ENCODE measurements at places on chromosomes 11 and 22.

- no peak for DNase-seq
Observed at GRCh38 chr11:121522043-121522941, 69.5 kb upstream of the SORL1-AS1 start.

- DNase-seq, result no peak
Observed at GRCh38 chr11:61962213-61963015, 5.0 kb downstream of the FTH1 start.

GRCh38 chr11:47285969-47286770 lies 16.2 kb downstream of the MADD start:
- no peak for DNase-seq

GRCh38 chr11:33704240-33705002 lies 3.8 kb upstream of the C11orf91 start:
- no peak for DNase-seq

DNA sequence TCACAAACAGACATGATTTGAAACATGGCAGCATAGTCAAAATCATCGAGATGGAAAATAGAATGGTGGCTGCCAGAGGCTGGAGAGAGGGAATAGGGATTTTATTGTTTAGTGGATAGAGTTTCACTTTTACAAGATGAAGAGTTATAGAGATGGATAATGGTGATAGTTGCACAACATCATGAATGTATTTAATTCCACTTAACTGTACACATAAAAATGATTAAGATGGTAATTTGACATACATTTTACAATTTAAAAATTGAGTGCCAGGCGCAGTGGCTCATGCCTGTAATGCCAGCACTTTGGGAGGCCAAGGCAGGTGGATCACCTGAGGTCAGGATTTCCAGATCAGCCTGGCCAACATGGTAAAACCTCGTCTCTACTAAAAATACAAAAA lies 21.2 kb downstream of the TTC28 start:
- no peak for DNase-seq

DNA sequence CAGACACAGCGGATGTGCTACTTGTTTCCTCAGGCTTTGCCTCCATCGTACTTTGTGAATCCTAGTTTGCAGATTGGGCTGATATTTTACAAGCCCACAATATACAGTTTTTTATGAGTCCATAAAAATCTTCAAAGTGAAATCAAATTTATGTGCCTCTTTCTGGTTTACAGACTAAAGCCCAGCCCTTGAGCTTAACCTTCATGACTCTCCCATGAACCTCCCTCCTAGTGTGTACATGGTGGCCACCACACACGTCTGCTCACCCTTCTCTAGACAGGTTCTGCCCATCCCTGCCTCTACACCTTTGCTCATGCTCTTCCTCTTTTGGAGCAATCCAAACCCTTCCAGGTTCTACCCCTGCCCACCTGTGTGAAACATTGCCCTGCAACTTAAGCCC lies 129.4 kb downstream of the TENM4 start:
- no peak for DNase-seq

DNA sequence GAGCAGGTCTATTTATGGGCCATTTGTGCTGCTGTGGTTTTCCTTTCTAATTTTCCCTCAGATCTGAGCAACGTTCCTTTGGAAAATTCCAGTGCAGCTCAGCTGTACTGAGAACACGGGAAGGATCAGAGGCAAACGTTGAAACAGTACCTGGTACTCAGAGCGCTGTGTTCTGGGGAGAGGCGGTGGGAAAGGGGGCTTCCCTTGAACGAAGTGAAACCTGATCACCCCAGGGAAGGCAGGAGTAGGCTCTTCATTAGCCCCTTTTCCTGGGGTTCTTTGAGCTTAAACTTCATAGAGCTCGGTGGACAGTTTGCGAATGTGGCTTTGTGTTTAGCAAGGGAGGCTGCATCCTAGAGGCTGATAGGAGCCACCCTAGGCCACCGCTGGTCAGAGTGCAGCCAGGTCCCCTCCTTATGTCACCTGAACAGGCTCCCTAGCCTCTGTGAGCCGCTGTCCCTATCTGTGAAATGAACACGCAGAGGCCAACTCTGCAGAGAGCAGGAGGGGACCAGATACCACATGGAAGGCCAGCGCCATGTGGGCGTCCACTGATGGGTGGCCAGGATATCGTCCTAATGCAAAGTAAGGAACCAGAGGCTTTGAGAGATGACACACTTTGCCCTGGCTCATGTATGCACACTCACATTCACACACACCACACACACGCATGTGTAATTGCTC lies 1464.8 kb downstream of the BRD1 start:
- DNase-seq, result no peak

- DNase-seq, result no peak
Observed at GRCh38 chr11:362642-363442, 6.5 kb upstream of the B4GALNT4 start.

GRCh38 chr22:37862570-37863325 lies 13.5 kb downstream of the EIF3L start:
- DNase-seq, result no peak

- no peak for DNase-seq
Observed at GRCh38 chr11:102407901-102408300, 44.7 kb downstream of the TMEM123 start.

DNA sequence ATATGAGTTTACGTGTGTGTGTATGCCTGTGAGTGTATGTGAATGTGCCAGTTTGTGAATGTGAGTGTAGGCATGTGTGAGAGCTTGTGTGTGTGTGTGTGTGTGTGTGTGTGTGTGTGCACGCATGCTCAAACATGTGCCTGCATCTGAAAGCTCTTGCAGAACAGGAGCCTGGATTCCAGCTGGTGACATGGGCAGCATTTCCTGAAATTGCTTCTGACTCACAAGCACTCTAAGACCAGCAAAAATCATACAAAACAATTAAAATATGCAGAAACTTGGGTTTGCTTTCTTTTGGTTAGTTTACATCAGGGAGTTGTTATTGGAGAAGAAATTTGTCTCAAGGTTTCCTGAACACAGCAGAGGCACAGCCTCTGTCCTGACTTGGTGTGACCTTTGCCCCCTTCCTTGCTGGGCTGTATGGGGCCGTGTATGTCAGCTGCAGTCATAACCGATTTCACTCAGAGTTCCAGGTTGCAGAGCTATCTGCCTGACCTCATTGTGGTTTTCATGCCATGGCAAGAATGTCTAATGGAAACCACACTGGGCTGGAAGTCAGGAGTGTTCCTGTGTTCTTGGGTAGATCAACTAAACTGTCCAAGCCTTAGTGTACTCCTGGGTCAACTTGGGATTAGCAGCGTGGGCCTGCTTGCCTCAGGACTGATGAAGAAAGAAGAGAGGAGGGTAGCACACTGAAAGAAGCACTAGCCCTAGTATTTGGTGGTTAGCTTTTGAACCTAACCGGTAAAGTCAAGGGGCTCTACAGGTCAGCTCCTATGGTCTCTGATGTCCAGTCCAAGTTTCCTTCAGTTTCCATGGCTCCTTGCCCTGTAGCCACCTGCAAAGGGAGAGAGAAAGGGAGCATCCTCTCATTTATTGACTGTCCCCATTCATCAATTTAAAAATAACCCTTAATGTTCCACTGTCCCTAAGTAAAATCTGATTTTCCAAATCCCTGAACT lies 143.7 kb downstream of the SNX19 start:
- DNase-seq, result peak; percentile 90

GRCh38 chr11:92125321-92125720 lies 99.3 kb upstream of the FAT3 start:
- no peak for DNase-seq

- DNase-seq, result no peak
Observed at GRCh38 chr11:133243832-133244231, 288.5 kb downstream of the OPCML start.

DNA sequence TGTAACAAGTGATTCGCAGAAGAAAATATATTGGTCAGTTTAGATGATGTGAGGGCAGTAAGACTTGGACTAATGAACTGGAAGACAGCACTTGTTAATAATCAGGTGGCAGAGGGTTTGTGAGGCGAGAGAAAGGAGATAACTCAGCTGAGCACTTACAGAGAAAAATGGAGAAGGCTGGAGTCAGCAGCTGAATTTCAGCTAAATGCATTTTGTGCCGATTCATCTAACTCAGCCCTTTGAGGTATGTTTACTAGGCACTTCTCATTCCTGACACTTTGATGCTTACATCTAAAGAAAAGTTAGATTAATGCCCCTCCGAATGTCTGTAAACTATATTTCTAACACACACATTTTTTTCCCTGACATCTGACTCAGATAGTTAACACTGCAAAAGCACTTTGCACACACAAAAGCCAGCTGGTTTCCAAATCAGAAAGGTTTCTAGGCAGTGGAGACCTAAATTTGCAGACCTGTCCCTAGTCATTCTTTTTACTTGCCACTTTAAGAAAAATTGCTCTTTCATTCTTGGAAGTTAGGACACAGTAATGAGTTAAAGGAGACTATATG lies 859.5 kb upstream of the CCDC90B start:
- no peak for DNase-seq

DNA sequence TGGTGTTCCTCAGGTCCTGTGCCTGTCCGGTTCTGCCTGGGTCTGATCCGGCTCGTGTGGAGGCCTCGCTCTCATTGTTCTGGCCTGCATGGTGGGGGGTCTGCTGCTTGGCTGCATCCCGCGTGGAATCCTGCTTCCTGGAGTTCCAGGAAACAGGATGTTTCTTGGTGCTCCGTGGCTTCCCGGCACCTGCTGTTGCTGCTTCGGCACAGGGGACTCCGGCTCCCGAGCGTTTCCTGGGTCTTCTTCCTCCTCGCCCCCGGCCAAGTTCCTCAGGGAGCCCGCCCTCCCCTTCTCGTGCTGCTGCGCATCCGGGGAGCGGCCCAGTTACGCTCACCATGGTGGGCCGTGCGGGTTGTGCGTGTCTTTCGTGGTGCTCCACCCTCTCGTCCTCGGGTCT lies 29.9 kb downstream of the GLB1L2 start:
- DNase-seq, result no peak

- peak; percentile 58 for DNase-seq
Observed at GRCh38 chr11:56783448-56784041, 35.0 kb upstream of the OR9G4 start.

DNA sequence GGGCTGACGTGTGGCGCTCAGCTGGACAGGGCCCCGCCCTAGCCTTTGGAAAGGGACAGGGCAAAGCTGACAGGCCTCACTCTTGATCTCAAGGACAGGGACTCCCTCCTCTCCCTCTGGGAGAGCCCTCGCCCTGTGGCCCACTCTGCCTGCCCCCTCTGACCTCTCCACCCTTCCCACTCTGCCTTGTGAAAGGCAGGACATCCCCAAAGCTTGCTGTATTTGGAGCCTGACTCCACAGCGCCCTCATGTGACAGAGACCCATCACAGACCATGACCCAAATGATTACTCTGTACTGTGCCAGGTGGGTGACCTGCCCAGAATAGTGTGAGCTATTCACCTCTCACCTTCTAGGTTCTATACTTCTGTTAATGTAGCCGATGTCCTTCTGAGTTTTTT lies 18.8 kb downstream of the P2RY2 start:
- DNase-seq, result no peak

DNA sequence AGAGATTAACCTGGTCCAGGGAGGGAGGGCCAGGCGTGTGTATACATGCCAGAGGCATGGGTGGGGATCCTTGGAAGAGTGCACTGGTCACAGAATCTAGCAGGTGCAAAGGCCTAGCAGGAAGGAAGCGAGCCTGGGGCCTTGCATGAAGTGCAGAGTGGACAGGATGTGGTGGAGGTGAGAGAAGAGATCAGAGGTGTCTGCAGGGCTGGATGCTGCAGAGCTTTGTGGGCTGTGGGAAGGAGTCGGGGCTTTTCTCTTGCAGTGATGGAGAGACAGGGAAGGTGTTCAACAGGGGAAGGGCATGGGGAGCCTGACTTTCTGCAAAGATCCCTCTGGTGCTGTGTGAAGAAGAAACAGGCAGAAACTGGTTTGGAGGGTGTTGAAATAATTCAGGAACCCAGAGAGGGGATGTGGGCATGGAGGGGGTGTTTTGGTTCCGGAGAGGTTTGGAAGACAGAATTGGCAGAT lies 2.5 kb upstream of the TPST2 start:
- no peak for DNase-seq

DNA sequence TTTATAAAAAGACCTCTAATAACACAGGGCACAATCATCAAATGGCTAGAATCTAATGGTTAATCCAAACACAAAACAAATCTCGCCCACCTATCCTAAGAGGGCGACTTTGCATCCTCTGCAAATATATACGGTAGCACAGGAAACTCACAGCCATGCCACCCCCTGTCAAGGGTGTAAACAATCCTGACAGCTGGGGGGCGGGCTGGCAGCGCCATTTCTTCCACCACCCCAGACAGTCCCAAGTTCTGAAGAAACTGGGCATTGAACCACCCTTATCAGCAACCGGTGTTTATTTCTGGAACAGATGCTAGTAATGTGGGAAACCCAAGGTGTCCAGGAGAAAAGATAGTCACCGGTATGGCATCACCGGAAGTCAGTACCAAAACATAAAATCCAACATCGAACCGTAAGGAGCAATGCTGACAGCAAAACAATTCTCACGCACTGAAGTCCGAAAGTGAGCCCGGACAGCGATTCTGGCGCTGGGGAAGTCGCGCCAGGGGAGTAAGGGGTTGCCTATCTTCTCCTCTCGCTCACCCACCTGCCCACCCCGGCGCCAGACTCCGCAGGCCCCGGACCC lies 825 bp downstream of the FBXO3 start:
- DNase-seq, result peak; percentile 11

GRCh38 chr11:61042961-61043540 lies 59.2 kb upstream of the CD5 start:
- DNase-seq, result no peak

GRCh38 chr22:37808294-37808657 lies 542 bp downstream of the GCAT start:
- DNase-seq, result no peak

DNA sequence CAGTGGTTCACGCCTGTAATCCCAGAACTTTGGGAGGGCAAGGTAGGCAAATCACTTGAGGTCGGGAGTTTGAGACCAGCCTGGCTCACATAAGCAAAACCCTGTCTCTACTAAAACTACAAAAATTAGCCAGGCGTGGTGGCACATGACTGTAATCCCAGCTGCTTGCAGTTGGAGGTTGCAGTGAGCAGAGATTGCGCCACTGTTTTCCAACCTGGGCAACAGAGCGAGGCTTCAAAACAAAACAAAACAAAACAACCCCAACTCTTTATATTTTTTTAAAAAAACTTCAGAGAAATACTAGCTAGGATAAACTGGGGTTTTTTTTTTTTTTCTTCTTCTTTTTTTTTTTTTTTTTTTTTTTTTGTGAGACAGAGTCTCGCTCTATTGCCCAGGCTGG lies 31.8 kb upstream of the RAPSN start:
- DNase-seq, result no peak

DNA sequence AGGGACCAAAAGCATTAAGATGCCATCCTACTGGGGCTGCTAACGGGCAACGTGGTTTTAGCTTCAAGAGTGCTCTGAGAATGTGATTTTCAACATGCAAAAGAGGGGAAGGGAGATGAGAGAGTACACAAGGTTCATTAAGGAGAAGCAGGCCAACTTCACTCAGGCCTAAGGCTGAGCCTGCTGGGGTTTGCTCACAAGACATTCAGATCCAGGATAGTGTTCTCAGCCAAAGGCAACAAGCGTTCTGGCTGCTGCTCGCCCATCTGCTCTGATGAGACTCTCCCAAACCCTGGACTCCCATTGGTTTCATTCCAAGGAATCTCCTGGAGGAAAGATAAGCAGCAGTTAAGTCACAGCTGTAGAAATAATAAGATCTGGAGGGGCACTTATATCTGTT lies 23.6 kb upstream of the UPB1 start:
- peak; percentile 4 for DNase-seq

- no peak for DNase-seq
Observed at GRCh38 chr22:44348971-44349560, 36.3 kb upstream of the SHISAL1 start.
